ENCODE measurements at places on chromosomes 5 and 9. TPM values are rescaled to one million over a fixed set of nuclear protein-coding genes. Genes with fewer than 3 reads are reported as not detected.

Gene BARHL1
- not detected for total RNA-seq

GRCh38 chr9:34492051-34492450 lies 30.7 kb downstream of the ENHO start:
- no peaks in the 10 kb centered on the region for H3K27me3 ChIP-seq
- no peaks in the 10 kb centered on the region for H3K4me1 ChIP-seq
- no peak overlapping the region for H3K4me3 ChIP-seq
- DNase-seq: no peak

GRCh38 chr5:2711446-2712425 lies 39.7 kb downstream of the IRX2 start:
- no peaks in the 10 kb centered on the region for H3K4me1 ChIP-seq
- H3K27ac ChIP-seq: no peak overlapping the region
- H3K4me3 ChIP-seq: no peak overlapping the region
- H3K36me3 ChIP-seq: no peaks in the 10 kb centered on the region

DNA sequence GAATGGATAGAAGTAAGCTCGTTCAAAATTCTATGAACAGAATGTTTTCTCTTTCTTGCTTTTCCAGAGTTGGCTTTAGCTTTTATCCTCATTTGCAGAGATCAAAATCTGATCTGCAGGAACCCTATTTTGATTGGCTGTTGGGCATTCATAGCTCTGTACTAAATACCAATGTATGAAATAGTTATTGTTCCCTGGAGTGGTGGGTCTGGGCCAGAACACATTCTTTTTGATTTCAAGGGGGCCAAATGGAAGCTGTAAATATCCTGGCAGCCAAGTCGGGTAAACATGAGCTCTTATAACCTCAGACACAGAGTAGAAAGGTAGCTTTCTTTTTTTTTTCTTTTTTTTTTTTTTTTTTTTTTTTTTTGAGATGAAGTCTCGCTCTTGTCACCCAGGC lies 241.5 kb downstream of the PDZD2 start:
- H3K4me3 ChIP-seq: no peak overlapping the region
- H3K4me1 ChIP-seq: no peaks in the 10 kb centered on the region
- no peak for DNase-seq
- H3K27ac ChIP-seq: no peak overlapping the region

DNA sequence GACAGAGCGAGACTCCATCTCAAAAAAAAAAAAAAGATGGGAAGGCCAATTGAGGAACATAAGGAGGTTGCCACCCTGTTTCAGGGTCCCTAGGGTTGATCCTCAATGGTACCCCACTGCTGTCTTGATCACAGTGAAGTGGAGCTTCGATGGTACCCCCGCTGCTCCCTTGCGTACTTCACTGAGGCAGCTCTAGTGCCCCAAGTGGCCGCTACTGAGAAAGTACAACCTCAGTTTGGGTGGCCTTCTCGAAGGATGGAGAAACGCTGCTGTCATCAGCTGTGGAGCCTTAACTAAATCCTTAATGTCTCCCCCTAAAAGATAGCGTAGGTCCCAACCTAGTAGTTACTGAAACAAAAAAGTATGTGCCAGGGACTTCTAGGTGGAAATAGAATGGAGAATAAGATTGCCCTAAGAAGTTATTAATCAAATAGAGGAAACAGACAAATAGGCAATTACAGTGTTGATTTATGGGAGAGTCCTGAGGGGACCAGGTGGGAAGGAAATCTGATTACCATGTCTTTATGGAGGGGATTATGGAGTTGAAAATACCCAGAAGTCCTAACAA lies 6.3 kb downstream of the TESK1 start:
- no peak overlapping the region for H3K27ac ChIP-seq
- DNase-seq: no peak
- H3K4me3 ChIP-seq: no peak overlapping the region
- H3K4me1 ChIP-seq: peaks cover 17% of the 10 kb centered on the region
- H3K36me3 ChIP-seq: peaks cover 9% of the 10 kb centered on the region
